GM10248 (cell line): ENCODE measurements at places on chromosomes 12 and 14.

DNA sequence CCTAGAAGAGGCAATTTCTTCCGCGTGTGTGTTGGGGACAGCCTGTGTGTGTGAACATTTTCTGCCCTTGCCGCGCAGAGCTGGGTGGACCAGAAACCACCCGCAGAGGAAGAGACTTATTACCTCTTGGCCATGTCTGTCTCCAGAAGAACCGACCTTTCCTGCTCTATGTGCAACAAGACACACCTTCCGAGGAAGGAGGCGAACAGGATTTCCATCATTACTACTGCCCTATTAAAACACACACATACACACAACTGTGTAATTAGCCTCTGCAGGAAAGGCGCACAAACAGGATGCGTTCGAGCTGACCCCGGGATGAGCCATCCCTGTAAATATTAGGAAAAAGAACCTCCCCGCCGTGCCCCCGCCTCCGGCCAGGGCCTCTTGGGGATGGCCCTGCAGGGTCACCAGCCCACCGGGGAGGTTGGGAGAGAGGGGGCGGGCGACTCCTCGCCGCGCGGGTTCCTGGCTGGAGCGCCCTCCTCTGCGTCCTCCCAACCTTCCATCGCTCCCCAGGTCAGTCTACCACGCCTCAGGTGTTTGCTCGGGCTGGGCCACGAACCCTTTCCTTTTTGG is 484 bp upstream of the PRKCH start:
- no peak for DNase-seq

- no peak for DNase-seq
Measured at GRCh38 chr14:21038441-21039422, 3.4 kb upstream of the RNASE7 start.

DNA sequence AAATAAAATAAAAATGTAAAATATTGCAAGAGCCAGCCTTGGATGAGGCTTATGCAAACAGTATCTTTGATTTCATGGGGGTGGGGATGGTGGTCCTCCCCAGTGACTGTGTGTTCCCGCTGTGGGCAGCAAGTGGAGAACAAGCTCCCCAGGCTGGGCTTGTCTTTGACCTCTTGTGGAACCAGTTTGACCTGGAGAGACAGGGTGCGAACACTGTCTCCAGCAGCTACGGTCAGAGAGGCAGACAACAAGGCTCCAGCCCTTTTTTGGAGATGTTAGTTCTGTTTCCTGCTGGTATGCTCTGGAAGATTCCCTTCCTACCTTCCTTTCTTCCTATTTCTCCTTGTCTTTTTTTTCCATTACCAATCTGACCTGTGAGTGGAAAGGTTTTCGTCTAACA is 21.8 kb upstream of the WSCD2 start:
- no peak for DNase-seq

DNA sequence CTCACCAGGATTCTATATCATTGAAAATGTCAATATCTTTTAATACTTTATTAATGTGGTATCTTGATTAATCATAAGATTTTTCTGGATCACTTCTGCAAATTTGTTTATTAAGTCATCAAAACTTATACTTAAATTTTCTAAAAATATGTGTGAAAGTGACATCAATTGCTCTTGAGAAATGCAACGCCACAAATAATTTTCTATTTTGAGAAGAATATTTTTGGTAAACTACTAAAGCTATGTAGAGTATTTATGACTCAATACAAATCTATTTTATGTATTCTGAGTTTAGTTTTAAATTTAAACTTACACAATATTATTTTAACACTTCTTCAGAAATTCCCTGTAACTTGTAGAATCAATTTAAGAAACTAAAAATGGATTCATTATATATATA is 263.3 kb downstream of the RASSF9 start:
- DNase-seq = no peak

GRCh38 chr14:29453045-29453444 is 474.6 kb downstream of the PRKD1 start:
- DNase-seq = no peak

DNA sequence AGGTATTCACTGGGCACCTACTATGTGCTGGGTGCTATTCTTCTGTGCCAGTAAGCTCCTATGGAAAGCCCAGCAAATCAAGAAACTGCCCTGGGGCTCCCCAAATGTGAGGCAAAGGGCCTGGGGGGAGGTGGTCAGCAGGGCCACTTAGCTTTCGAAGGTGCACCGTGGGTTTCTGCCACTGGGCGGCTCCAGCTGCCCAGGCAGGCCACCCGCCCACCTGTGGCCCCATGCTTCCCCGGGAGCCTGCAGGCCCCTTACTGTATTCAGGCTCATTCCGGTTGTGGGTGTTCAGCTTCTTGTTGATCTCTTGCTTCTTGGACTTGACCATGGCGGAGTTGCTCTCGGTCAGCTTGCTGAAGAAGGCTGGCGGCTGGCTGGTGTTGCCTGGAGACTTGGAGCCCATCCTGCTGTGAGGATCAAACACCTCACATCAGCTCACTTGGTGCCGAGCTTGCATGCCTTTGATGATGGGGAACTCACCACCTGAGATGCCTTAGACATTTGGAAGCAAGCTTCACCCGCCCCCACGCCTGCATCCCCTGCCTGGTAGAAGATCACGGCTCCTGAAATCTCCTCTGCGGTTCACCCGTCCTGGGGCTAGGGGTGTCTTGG is 37.3 kb downstream of the RFLNA start:
- DNase-seq = no peak

DNA sequence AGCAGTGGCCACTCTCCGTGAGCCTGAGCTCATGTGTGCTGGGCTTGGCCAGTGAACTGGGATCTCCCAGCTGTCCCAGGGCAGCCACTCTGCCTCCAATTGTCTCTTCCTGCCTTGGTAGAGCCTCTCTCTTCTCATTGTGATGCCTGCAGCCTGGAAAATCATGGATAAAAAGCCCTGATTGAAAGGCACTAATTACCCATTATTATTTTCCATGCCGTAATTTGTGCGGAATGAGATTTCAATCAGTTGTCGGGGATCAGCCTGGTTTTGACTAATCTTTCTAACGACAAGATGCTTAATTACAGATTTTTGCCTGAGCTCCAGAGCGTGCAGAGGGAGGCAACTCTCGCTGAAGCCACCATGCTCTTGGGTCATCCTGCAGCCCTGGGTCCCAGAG is 52.7 kb downstream of the ESRRB start:
- no peak for DNase-seq

DNA sequence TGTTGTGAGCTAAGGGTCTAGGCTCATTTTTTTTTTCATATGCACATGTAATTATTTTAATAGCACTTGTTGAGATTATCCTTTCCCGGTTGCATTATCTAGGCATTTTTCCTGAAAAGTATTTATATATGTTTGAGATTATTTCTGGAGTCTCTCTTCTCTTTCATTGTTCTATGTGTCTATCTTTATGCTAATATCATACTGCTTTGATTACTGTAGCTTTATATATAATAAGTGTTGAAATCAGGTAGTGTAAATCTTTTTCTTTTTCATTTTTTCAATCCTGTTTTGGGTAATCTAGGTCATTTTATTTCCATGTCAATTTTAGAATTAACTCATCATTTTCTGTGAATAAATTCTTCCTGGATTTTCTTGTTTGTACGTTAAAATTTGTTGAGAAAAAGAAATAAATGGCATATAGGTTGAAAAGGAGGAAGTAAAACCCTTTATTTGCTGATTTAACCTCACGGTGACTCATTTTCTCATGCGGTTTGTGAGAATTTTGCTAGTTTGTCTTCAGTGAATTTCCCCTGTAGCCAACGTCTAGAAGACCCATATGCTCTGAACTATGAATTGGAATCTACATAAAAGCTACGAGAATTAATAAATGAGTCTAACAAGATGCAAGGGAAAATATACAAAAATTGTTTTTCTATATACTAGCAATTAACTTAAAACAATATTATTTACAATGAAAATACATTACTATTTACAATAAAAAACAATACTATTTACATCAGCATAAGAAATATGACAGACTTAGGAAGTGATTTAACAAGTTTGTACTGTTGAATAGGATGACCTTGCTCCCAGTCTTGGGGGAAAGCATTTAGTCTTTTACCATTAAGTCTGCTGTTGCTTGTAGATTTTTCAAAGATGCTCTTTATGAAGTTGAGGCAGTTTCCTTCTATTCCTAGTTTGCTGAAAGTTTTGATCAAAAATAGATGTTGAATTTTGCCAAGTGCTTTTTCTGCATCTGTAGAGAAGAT is 105.0 kb downstream of the SNAPC1 start:
- DNase-seq = peak; percentile 53

GRCh38 chr12:13046964-13047363 is 2.8 kb downstream of the FAM234B start:
- peak; percentile 20 for DNase-seq

DNA sequence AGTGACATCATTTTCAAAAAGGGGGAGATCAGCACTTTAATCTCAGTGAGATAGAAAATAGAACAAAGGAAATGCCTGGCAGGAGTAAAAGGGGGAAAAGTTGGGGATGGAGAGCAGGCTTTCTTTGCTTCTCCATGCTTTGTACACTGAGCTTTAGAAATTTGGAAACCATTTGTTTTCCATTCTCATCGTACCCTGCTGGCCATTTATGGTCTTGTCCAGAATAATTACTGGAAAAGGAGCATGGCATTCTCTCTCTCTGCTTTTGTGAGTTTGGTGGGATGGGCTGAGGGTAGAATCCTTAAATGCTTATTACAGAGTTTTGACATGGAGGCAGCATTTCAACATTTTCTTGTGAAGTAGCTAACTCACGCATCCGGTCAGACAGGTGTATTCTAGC is 104.4 kb upstream of the FLRT2 start:
- DNase-seq = no peak

- peak; percentile 20 for DNase-seq
Measured at GRCh38 chr14:52244328-52244727, 23.2 kb upstream of the PTGDR start.

GRCh38 chr12:3077572-3078081 is 448 bp downstream of the TSPAN9 start:
- DNase-seq = no peak

DNA sequence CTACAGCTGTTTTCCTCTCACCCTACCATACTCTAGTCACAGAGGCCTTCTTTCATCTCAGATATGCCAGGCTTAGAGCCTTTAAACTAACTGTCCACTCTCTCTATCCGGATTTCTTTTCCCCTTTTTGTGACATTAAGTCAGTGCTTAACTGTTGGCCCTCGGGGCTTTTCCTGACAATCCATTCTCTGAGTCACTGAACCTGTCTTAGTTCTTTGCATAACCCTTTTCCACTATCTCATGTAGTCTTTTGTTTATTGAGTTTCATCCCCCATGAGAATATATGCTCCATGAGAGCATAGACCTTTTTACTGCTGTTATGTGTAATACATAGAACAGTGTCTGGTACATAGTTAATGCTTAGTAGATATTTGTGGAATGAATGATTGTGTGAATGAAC is 68.7 kb downstream of the PLEKHA5 start:
- no peak for DNase-seq

DNA sequence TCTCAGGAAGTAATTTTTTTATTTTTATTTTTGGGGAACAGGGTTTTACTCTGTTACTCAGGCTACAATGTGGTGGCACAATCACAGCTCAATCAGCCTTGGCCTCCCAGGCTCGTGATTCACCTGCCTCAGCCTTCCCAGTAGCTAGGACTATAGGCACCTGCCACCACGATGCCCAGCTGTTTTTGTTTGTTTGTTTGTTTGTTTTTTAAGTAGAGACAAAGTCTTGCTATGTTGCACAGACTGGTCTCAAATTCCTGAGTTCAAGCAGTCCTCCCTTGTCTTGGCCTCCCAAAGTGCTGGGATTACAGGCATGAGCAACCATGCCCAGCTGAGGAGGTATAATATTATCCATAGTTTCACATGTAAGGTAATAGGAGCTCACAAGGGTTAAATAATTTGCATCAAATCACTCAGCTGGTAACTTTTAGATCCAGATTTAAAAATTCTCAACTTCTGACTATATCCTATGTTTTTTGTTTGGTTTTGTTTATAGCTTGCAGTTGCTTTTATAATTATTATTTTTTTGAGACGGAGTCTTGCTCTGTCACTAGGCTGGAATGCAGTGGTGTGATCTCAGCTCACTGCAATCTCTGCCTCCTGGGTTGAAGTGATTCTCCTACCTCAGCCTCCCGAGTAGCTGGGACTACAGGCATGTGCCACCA is 629.3 kb downstream of the DIO2 start:
- no peak for DNase-seq

GRCh38 chr12:132909030-132909368 is 21.6 kb upstream of the CHFR start:
- no peak for DNase-seq

DNA sequence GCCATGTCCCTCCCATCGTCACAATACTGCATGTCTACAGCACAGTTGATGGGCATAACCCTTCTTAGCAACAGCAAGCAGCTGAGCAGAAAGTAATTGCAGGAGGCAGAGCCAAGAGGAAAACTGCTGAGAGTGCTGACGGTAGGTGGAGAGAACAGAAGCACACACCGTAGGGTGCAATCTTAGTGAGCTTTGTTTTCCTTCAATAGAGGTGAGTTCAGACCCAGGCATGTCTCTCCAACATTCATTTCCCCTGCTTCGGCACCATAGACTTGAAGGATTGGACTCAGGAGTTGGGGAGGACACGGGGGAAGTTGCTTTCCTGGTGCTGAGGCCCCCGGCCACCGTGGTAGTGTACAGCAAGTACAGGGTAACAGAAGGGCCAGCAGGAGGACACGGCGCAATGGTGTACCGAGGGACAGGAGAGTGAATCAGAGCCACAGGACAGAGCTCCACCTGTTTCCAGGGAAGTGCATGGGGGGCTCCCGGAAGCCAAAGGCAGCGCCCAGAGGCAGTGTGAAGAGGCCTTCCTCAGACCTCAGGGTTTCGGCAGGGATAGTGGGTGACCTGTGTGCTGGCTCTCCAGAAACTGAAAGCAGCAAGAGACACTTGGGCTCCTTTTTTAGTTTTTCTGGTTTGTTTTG is 36.3 kb upstream of the SINHCAF start:
- DNase-seq = no peak
